ENCODE measurements at places on chromosomes 12 and 14.

- no peaks in the 10 kb centered on the region for H3K36me3 ChIP-seq
- no peak overlapping the region for H3K27ac ChIP-seq
- H3K4me1 ChIP-seq, result peaks cover 11% of the 10 kb centered on the region
- no peak for DNase-seq
Observed at GRCh38 chr14:29724991-29725390, 202.7 kb downstream of the PRKD1 start.

- no peak overlapping the region for H3K27ac ChIP-seq
- DNase-seq, result no peak
Observed at GRCh38 chr14:51697848-51698247, 46.1 kb downstream of the FRMD6 start.

GRCh38 chr12:14986449-14986848 lies 13.6 kb downstream of the PDE6H start:
- H3K27ac ChIP-seq, result no peak overlapping the region
- DNase-seq, result no peak
- no peaks in the 10 kb centered on the region for H3K36me3 ChIP-seq
- no peaks in the 10 kb centered on the region for H3K4me1 ChIP-seq
- H3K4me3 ChIP-seq, result no peak overlapping the region
- no peaks in the 10 kb centered on the region for H3K27me3 ChIP-seq

GRCh38 chr12:63419154-63419553 lies 249.1 kb downstream of the DPY19L2 start:
- H3K27ac ChIP-seq, result no peak overlapping the region
- no peak for DNase-seq
- no peaks in the 10 kb centered on the region for H3K4me1 ChIP-seq

GRCh38 chr14:99282261-99283050 lies 10.5 kb upstream of the BCL11B start:
- H3K36me3 ChIP-seq, result no peaks in the 10 kb centered on the region
- no peaks in the 10 kb centered on the region for H3K4me1 ChIP-seq
- no peak overlapping the region for H3K4me3 ChIP-seq
- no peak overlapping the region for H3K27ac ChIP-seq
- DNase-seq, result no peak

- no peak overlapping the region for H3K4me3 ChIP-seq
- peaks cover 27% of the 10 kb centered on the region for H3K4me1 ChIP-seq
- DNase-seq, result no peak
- no peaks in the 10 kb centered on the region for H3K27me3 ChIP-seq
- no peaks in the 10 kb centered on the region for H3K36me3 ChIP-seq
- no peak overlapping the region for H3K27ac ChIP-seq
Observed at GRCh38 chr14:76924371-76925096, 98.3 kb downstream of the LRRC74A start.

DNA sequence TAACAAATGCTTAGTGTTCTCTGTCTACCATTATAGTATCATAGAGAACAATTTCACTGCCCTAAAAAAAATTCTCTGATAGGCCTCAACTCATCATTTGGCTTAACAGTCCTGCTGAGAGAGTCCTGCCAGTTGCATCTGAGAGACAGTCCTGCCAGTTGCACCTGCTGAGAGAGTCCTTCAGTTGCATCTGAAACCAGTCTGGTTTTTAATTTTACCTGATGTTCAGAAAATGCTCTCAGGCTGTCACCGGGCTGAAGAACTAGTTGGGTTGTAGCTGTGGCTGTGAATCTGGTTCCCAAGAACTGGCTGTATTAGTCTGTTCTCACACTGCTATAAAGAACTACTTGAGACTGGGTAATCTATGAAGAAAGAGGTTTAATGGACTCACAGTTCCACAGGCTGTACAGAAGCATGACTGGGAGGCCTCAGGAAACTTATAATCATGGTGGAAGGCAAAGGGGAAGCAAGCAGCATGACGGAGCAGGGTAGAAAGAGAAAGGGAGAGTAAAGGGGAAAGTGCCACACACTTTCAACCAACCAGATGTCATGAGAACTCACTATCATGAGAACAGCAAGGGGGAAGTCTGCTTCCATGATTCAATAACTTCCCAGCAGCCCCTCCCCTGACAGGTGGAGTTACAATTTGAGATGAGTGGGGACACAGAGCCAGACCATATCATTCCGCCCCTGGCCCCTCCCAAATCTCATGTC lies 51.6 kb downstream of the PRKCH start:
- DNase-seq, result no peak
- no peaks in the 10 kb centered on the region for H3K36me3 ChIP-seq
- H3K27ac ChIP-seq, result no peak overlapping the region
- no peak overlapping the region for H3K4me3 ChIP-seq
- no peaks in the 10 kb centered on the region for H3K27me3 ChIP-seq

DNA sequence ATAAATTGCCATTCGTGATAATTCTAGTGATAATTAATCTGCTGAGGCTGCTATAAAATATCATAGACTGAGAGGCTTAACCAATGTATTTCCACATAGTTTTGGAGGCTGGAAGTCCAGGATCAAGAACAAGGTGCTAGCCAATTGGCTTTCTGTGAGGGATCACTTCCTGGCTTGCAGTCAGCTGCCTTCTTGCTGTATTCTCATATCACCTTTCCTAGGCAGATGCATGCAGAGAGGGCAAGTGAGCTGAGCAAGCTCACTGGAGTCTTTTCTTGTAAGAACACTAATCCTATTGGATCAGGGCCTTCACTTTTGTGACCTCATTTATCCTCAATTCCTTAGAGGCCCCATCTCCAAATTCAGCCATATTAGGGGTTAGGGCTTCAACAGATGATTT lies 640.7 kb downstream of the DIO2 start:
- DNase-seq, result no peak
- no peaks in the 10 kb centered on the region for H3K27me3 ChIP-seq
- H3K27ac ChIP-seq, result no peak overlapping the region
- no peaks in the 10 kb centered on the region for H3K4me1 ChIP-seq

- no peaks in the 10 kb centered on the region for H3K36me3 ChIP-seq
- peaks cover 4% of the 10 kb centered on the region for H3K27me3 ChIP-seq
- H3K27ac ChIP-seq, result peak overlapping the region; percentile 80
- peaks cover 3% of the 10 kb centered on the region for H3K4me1 ChIP-seq
- DNase-seq, result no peak
Observed at GRCh38 chr12:21773806-21774205, 700 bp downstream of the KCNJ8 start.

DNA sequence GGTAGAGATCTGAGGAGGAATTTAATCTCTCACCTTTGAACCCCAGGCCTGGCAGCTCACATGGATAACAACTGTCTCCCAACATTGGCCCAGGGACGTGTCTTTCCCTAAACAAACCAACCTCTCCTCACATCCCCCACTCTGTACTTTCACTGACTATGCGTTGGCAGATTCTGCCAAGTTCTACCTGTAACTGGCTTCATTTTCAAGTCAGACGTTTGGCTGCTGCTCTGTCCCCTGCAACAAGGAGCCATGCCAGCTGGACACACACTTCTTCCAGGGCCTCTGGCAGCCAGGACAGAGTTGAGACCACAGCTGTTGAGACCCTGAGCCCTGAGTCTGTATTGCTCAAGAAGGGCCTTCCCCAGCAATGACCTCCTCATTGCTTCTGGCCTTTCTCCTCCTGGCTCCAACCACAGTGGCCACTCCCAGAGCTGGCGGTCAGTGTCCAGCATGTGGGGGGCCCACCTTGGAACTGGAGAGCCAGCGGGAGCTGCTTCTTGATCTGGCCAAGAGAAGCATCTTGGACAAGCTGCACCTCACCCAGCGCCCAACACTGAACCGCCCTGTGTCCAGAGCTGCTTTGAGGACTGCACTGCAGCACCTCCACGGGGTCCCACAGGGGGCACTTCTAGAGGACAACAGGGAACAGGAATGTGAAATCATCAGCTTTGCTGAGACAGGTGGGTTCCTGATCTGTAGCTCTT lies at the start of gene INHBC:
Gene INHBC (plus strand): TSS at position 268 of the 707 bp plus-strand sequence. CDS start 103 bp downstream, at position 371.
- no peaks in the 10 kb centered on the region for H3K36me3 ChIP-seq
- H3K4me3 ChIP-seq, result no peak within 1 kb of the TSS
- H3K27me3 ChIP-seq, result no peaks in the 10 kb centered on the region
- DNase-seq, result no peak

GRCh38 chr12:58321414-58321813 lies 380.0 kb downstream of the ATP23 start:
- H3K27me3 ChIP-seq, result no peaks in the 10 kb centered on the region
- no peak overlapping the region for H3K27ac ChIP-seq
- H3K4me1 ChIP-seq, result no peaks in the 10 kb centered on the region
- H3K4me3 ChIP-seq, result no peak overlapping the region

GRCh38 chr14:37122288-37122687 lies 50.1 kb downstream of the SLC25A21 start:
- H3K36me3 ChIP-seq, result no peaks in the 10 kb centered on the region
- H3K4me3 ChIP-seq, result no peak overlapping the region
- H3K27ac ChIP-seq, result no peak overlapping the region

GRCh38 chr12:27592548-27592947 lies 68.5 kb downstream of the PPFIBP1 start:
- H3K27ac ChIP-seq, result no peak overlapping the region
- no peaks in the 10 kb centered on the region for H3K36me3 ChIP-seq
- no peaks in the 10 kb centered on the region for H3K27me3 ChIP-seq
- DNase-seq, result no peak
- no peak overlapping the region for H3K4me3 ChIP-seq

GRCh38 chr12:87820524-87821202 lies 208.5 kb downstream of the C12orf50 start:
- H3K4me3 ChIP-seq, result no peak overlapping the region
- H3K27ac ChIP-seq, result no peak overlapping the region
- H3K4me1 ChIP-seq, result no peaks in the 10 kb centered on the region
- no peaks in the 10 kb centered on the region for H3K27me3 ChIP-seq

DNA sequence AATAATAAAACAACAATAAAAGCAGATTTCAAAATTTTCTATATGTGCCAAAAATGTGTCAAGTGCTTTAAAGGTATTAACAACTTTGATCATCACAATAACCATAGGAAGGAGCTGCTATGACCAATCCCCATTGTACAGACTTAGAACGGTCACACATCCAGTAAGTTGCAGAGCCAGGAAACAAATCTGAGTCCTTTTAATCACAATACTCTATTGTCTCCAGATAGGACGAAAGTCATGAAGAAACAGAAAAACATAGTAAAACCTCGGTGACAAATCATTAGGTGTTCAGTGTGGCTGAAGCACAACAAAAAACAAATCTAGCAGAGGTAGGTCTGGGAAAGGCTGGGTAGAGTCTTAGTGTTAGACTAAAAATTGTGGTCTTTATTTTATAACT lies 178.8 kb downstream of the GRIP1 start:
- no peak overlapping the region for H3K27ac ChIP-seq
- DNase-seq, result no peak
- no peaks in the 10 kb centered on the region for H3K4me1 ChIP-seq

DNA sequence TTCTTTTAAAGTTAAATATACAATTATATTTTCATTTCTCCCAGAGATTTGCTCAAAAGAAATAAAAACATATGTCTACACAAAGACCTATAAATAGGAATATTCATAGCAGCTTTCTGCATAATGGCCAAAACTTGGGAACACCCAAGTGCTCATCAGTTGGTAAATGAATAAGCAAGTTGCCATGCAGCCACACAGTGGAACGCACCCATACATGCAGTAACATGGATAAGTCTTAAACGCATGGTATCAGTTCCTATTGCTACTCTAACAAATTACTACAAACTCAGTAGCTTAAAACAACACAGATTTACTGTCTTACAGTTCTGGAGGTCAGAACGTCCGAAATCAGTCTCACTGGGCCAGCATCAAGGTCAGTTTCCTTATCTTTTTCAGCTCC lies 78.5 kb downstream of the DPF3 start:
- no peaks in the 10 kb centered on the region for H3K4me1 ChIP-seq
- no peak overlapping the region for H3K27ac ChIP-seq
- no peaks in the 10 kb centered on the region for H3K27me3 ChIP-seq

- no peak for DNase-seq
- H3K4me1 ChIP-seq, result no peaks in the 10 kb centered on the region
- H3K27me3 ChIP-seq, result no peaks in the 10 kb centered on the region
Observed at GRCh38 chr12:8446642-8447547, 8.9 kb upstream of the CLEC6A start.

Data from upper lobe of right lung (tissue), 1 donor.